ENCODE measurements at places on chromosomes 3 and 15.

GRCh38 chr3:135007607-135008006 is 212.5 kb downstream of the EPHB1 start:
- no peak for DNase-seq

GRCh38 chr3:153338487-153338886 is 176.5 kb downstream of the RAP2B start:
- peak; percentile 22 for DNase-seq

DNA sequence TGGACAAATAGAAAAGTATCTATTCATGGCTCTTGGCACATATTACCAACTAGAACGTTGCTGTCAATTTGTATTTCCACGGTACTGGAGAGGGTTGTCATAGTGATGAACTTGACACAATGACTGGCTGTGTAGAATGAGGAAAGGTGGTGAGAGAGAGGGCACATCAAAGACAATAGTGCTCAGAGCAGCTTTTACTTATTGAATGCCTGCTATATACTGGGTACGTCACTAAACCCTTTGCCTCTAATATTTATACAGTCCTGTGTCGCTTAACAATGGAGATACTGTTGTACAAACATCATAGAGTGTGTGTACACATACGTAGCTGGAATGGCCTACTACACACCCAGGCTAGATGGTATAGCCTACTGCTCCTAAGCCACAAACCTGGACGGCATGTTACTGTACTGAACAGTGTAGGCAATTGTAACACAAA is 8.3 kb downstream of the TMPRSS7 start:
- DNase-seq = peak; percentile 54

DNA sequence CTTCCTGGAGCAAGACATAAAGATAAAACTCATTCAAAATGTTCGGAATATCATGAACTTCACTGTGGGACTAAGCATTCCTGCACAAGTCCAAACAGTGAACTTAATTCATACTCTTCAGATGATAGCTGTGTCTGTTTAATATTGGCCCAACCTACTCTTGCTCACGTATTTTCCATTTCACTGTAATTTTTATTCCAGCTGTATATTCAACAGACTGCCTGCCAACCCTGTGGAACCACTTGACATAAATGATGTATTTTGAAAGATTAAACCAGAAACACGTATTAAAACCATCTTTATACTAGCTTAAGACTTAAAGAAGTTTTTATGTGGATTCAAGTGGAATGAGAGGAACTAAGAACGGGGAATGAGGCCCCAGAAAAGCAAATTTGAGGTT is 172.5 kb downstream of the TMEM108 start:
- peak; percentile 63 for DNase-seq
